ENCODE measurements at places on chromosomes 4 and X.

GRCh38 chr4:4845027-4845426, 14.4 kb upstream of the MSX1 start:
- no peak for DNase-seq

DNA sequence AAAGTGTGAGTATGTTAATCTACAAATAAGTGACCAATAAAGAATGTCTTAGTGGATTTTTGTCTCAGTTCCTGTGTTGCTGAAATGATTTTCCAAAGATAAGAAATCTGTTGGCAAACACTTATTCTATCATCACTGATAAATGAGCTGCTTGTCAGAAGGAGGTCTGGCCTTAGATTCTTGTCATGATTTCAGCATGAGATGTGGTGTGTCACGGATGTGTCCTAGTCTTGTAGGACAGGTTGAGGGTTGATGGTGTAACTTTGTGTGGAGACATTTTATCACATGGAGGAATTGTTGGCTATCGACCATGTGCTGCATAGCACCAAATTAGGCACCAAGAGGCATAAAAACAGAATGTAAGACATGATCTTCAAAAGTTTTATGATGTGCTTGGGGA, 31.8 kb upstream of the LIMCH1 start:
- no peak for DNase-seq

- no peak for DNase-seq
These were observed at the start of gene MSANTD1 for GRCh38 chr4:3248811-3249661. Gene MSANTD1, plus strand, starts transcription at chr4:3249159. Its CDS starts 64 bp downstream, at chr4:3249223.

DNA sequence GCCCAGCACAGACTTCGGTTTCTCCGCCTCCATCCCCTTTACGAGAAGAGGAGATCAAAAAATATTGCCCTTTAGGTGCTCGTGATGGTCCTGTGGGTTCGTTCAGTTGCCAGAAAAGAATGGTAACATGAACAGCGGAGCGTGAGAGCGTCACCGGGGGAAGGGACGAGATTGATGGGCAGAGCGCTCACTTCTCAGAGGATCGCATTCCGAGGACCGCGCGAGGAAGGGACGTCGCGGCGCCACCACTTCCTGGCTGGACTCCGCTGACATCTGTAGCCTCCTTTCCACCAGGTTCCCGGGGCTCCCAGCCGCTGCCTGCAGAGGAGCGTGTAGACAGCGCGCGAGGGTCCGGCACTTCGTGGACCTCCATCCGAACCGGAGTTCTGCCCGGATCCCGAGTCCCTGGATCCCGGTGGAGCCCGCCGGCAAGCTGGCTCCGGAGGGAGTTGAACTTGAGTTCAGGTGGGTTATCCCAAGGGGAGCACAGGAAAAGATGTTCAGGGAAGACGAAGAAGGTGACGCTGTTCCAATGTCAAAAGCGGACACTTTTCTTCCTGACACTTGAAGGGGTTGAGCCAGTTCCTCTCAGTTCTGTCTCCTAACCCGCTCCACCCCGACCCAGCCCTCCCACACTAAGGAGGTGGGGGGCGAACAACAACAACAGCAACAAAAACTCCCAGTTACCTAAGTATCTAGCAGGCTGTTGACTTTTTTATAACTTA, 484 bp downstream of the GALNTL6 start:
- DNase-seq = no peak

- no peak for DNase-seq
These were observed 691 bp upstream of the IGFBP7 start for GRCh38 chr4:57110640-57111511.

GRCh38 chr4:172404676-172405075, 591.5 kb downstream of the GALNTL6 start:
- no peak for DNase-seq

GRCh38 chrX:154068560-154068959, 29.0 kb downstream of the MECP2 start:
- no peak for DNase-seq

- no peak for DNase-seq
These were observed 17.6 kb upstream of the PRRG1 start for GRCh38 chrX:37331546-37331945.

DNA sequence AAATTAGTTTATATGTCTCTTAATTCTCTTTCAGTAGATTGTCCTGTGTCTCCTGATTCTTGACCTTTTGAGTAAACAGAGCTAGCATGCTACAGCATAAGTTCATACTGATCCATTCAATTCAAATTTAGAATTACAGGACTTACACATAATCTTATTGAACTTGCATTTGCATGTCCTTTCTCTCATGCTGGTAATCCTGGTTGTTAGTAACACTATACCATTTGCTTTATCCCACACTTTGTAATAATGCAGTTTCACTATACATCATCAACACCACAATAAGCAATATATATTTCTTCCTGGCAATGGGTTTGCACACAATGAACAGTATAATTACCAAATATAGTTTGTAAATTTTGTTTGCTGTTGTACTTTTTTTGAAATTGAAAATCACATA, 937.2 kb upstream of the GRID2 start:
- no peak for DNase-seq

GRCh38 chr4:155866177-155866576, at the start of gene ASIC5:
Gene ASIC5, minus strand, starts transcription at chr4:155866277. Its CDS starts 51 bp downstream, at chr4:155866226.
- DNase-seq = no peak

- no peak for DNase-seq
These were observed 417 bp downstream of the PPP2R2C start for GRCh38 chr4:6472008-6472386.

- no peak for DNase-seq
These were observed 16.3 kb upstream of the DDX3X start for GRCh38 chrX:41317477-41318208.

GRCh38 chrX:16136080-16136479, 12.7 kb downstream of the GRPR start:
- no peak for DNase-seq
